Mucosa of gallbladder (tissue), 1 donor: ENCODE measurements at places on chromosomes 5 and 9.

- no peak for DNase-seq
These were observed 41.1 kb downstream of the ACTBL2 start for GRCh38 chr5:57441557-57441956.

- no peak for DNase-seq
These were observed 25.2 kb upstream of the HSD17B4 start for GRCh38 chr5:119427060-119427459.

DNA sequence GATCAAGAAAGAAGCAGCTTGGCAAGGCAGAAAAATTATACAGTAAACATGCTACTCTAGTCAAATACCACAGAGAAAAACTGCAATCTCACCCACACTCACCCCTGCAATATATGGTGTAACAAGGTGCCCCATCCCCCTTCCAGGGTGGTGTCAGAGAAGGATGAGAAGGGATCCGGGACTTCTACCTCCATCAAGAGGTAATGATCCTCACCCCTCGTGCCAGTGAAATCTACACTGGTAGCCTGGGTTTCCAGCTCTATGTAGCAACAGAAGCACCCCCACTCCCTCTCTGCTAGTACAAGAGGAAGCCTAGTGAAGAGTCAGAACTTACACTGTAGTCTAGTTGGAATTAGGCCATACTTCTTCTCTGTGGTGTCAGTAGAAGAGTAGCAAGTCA, 18.9 kb downstream of the SLCO4C1 start:
- no peak for DNase-seq

DNA sequence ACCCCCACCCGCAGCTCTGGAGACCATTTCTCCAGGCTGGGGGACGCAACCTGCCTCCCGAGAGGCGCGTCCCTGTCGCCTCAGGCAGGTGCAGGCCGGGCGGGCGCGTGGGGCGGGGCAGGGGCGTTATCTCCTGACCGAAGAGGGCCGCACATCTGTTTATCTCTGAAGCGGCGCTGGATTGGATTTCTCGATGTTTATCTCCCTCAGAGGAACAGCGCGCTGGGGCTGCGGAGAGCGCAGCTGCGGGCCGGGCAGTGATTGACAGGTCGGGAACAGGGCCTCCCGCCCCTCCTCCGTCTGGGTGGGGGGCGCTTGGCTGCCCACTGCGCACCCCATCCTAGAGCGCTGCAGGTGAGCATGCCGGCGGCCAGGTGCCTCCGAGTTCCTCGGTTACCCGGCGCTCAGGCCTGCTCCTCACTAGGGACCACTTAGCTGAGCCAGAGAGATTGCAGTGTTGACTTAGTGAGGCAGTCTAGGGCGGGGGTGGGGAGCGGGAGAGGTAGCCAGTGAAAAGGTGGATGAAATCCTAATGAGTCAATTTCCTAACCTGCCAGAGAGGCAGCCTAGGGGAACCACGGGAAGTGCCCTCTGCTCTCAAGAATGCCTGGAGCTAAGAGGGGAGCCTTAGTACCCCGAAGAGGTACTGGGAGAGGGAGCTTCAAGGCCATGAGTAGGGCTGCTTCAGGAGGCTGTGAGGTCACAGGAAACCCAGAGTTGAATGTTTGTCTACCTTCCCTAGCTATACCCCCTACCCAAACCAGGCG, 39.6 kb upstream of the TIFAB start:
- no peak for DNase-seq

GRCh38 chr9:90368928-90369327, 273.7 kb downstream of the DIRAS2 start:
- no peak for DNase-seq

DNA sequence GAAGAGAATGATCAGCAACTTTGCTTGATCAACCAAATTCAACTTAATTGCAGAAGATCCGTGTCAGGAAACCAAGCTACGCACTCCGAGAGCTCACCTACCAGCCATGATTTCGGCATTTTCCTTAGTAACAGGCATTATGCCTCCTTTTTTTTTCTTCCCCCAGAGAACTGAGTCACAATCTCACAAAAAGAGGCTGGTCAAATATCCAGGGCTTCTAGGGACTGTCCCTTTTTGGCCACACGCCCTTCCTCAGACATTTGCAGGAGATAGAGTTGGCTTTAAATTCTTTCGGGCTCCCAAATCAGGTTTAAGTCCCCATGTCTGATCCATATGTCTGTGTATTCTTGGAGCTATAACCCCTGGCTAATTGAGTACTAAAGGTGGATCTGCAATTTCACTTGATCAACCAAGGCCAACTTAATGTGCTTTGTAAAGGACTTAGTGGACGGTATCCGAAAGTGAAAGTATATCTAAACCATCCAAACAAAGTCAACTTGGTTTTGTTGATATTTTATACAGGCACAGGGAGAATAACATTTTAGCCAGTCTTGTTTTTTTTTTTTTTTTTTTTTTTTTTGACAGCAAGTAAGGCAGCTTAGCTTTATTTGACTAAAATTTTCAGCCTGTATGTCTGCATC, 100.8 kb upstream of the TBCA start:
- DNase-seq: no peak

GRCh38 chr5:37436146-37436934, 57.2 kb downstream of the WDR70 start:
- DNase-seq: no peak

DNA sequence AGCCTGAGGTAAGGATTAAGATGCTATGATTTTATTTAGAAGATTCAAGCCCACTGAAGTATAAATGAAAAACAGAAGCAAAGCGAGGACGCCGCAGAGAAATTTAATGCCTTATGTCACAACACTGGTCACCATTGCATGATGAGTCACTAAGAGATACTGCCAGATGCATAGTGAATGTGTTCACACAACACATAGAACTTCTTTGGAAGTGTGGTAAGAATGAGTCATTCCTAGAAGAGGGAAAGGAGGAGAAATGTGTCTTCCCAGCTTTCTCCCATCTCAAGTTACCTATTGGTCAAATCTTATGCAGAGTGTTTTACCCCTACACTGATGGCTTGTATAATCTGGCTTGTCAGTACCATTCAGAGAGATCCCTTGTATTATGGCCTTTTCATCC, 465.3 kb upstream of the ARRDC3 start:
- no peak for DNase-seq

GRCh38 chr5:150625831-150626746, 14.4 kb upstream of the SYNPO start:
- DNase-seq: no peak

GRCh38 chr9:132242621-132243155, 80.8 kb downstream of the NTNG2 start:
- DNase-seq: no peak

GRCh38 chr5:131538177-131538593, 96.8 kb downstream of the RAPGEF6 start:
- DNase-seq: no peak
